ENCODE measurements at places on chromosomes 13 and 19.

- DNase-seq, result no peak
These were observed 31.1 kb downstream of the ITM2B start for GRCh38 chr13:48264058-48264457.

GRCh38 chr13:85163063-85163462 lies 636.2 kb downstream of the SLITRK6 start:
- DNase-seq, result no peak

DNA sequence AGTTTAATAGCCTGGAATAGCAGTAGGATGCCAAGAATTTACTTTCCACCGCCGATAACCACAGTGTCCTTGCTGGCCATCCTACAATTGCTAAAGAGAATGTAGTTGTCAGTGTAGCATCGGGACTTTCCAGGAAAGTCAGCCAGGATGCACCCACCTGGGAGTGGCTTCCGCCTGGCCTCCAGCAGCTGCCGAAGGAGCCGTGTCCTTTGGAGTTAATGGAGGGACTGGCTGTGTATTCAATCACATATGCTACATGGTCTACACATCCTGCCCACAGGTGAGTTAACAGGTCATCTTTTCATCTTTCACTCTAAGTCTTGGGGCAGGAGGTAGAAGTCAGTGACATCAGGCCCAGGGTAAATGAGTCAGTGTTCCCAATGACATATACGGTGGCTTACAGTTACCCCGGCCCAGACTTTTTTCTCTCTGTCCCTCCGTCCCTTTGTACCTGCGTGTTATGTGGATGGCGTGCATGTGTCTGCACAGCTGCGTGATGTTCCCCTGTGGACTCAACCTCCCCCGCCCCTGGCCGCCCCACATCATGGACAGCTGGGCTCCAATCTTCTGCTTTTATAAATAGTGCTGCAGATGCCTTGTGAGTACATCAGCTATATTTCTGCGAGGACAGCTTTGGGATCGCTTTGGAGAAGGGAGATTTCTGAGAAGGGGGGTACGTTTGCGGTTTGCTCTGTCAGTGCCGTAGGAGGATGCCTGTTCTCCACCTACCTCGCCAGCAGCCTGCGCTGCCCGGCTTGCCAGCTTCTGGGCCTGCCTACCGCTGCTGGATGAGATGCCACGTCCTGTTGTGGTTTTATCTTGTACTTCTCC lies 63.1 kb downstream of the ATP11A start:
- no peak for DNase-seq

DNA sequence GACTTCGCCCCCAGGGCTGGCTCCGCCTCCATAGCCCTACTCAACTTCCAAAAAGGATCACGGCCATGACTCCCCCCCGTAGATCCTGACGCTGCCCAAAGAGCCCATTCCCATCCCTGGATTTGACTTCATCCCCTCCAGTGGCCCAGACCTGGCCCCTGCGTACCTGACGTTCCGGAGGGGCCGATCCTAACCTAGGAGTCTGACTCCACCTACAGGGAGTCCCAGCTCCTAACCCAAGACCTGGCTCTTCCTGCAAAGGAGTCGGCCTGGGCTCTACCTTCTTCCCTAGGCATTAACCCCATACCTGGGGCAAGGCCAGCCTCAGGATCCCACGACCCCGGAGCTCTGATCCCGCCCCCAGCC lies 10.8 kb downstream of the STAP2 start:
- no peak for DNase-seq

- DNase-seq, result no peak
These were observed 296.6 kb downstream of the PCDH9 start for GRCh38 chr13:66933527-66933926.

GRCh38 chr13:75518439-75519088 lies 19.1 kb downstream of the COMMD6 start:
- no peak for DNase-seq

- no peak for DNase-seq
These were observed 290.4 kb downstream of the SLITRK6 start for GRCh38 chr13:85508683-85509329.
